H1 (cell line): ENCODE measurements at places on chromosomes 13 and 19. TPM values are rescaled to one million over a fixed set of nuclear protein-coding genes. Genes with fewer than 3 reads are reported as not detected.

GRCh38 chr13:49530457-49530856, 34.7 kb downstream of the PHF11 start:
- H3K27me3 ChIP-seq: no peaks in the 10 kb centered on the region
- no peak overlapping the region for H3K27ac ChIP-seq
- no peak overlapping the region for H3K4me3 ChIP-seq
- H3K4me1 ChIP-seq: no peaks in the 10 kb centered on the region
- H3K36me3 ChIP-seq: no peaks in the 10 kb centered on the region; the same call in 1 of the 2 replicates

- no peak overlapping the region for H3K27ac ChIP-seq
- peak overlapping the region; percentile 83 for H3K4me3 ChIP-seq
- H3K36me3 ChIP-seq: no peaks in the 10 kb centered on the region
- H3K4me1 ChIP-seq: peaks cover 12% of the 10 kb centered on the region
Measured at GRCh38 chr19:33374236-33374714, 766 bp downstream of the CEBPG start.

DNA sequence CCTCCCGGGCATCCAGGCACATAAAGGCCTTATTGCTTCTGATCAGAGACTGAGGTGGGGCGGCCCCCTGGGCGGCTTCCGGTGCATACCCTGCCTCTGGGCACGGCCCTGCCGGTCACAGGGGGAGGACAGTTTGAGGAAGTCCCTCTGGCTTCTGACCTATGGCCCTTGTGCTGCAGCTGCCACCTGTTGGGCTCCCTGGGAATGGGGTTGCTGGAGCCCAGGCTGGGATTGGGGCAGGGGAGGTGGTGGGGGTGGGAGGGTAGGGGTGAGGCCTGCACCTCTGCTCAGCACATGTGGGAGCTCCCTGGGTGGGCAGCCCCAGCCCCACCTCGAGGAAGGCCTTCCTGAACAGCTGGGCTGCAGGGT, 10.7 kb downstream of the ANO8 start:
- H3K27ac ChIP-seq: no peak overlapping the region
- H3K27me3 ChIP-seq: no peaks in the 10 kb centered on the region
- no peak overlapping the region for H3K4me3 ChIP-seq
- DNase-seq: no peak
- H3K36me3 ChIP-seq: peaks cover 11% of the 10 kb centered on the region; the same call in 1 of the 2 replicates

- no peaks in the 10 kb centered on the region; the same call in 1 of the 2 replicates for H3K4me1 ChIP-seq
- DNase-seq: no peak
- H3K4me3 ChIP-seq: no peak overlapping the region
- no peaks in the 10 kb centered on the region for H3K36me3 ChIP-seq
Measured at GRCh38 chr13:27853335-27853734, 61.1 kb downstream of the GSX1 start.

- peaks cover 4% of the 10 kb centered on the region; the same call in 1 of the 2 replicates for H3K4me1 ChIP-seq
- peak overlapping the region; percentile 37 for H3K4me3 ChIP-seq
- no peaks in the 10 kb centered on the region for H3K36me3 ChIP-seq
Measured at GRCh38 chr19:2461751-2462634, 5.2 kb upstream of the LMNB2 start.

- H3K4me3 ChIP-seq: no peak overlapping the region
- no peak for DNase-seq
- no peak overlapping the region for H3K27ac ChIP-seq
- no peaks in the 10 kb centered on the region for H3K27me3 ChIP-seq
Measured at GRCh38 chr13:73189776-73190175, 131.0 kb downstream of the KLF5 start.

DNA sequence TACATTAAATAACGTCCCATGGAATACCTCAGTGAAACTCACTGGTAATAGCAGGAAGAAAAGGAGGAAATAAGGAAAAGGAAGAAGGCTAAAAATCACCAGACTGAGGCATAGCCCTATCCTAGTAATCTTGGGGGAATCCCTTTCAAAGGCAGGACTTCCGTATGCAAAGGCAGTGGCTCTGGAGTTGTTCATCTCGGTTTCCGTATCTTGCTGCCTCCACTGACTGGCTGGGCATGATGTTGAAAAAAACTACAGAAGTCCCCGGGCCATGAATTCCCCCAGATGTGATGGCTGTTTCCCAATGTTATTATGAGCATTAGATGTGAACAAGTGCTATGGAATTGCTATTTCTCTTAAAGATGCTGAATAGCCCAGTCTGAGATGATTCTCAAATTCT, 5.5 kb downstream of the FPR2 start:
- H3K4me1 ChIP-seq: no peaks in the 10 kb centered on the region
- no peak overlapping the region for H3K27ac ChIP-seq
- no peaks in the 10 kb centered on the region for H3K27me3 ChIP-seq
- no peak for DNase-seq
- no peaks in the 10 kb centered on the region for H3K36me3 ChIP-seq

- H3K36me3 ChIP-seq: no peaks in the 10 kb centered on the region
- H3K4me3 ChIP-seq: no peak overlapping the region
- no peak overlapping the region for H3K27ac ChIP-seq
- peaks cover 8% of the 10 kb centered on the region; the same call in 1 of the 2 replicates for H3K4me1 ChIP-seq
- DNase-seq: peak; percentile 66
Measured at GRCh38 chr13:97621631-97622030, 187.7 kb downstream of the RAP2A start.

ANGPTL8 gene
- not detected in 2 replicates for total RNA-seq

NALCN gene
- 0.54 TPM in 2 replicates for total RNA-seq

SPACA4 gene
- not detected in 2 replicates for total RNA-seq

CDX2 gene
- 0.09 TPM in 1 of 2 replicates, not detected in the other for total RNA-seq

VMAC gene
- total RNA-seq: 1.2 and 1.3 TPM in 2 replicates
